ENCODE measurements at places on chromosomes 11 and 22.

DNA sequence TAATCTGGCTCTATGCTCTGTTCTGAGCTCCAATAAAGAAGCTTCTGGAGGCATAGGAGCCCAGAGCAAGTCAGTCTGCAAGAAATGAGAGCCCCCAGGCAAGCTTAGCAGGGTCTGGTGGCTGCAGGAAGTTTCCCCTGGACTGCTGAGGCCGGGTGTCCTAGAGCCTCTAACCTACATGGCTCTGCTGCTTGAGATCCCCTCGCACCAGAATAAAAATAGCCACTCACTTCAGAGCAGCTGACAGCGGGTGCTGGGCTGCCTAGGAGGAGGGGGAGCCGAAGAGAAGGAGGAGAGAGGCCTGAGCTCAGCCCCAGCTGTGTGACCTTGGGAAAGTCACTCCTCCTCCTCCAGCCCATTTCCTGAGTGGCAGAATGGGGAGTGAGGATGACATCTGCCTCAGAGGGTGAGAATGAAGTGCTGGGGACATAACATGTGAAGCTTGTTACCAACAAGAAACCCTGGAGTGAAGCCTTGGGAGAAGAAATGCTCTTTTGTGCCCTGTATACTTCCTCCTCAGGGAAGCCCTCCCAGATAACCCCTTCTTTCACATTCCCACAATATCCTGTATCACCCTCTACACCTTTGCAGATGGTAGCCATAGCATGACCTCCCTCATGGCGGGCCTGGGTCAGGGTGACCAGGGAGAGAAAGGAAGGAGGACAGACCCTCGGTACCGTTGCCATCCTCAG is 3.6 kb upstream of the INPP5J start:
- DNase-seq, result no peak

GRCh38 chr11:113991170-113991569 is 16.3 kb downstream of the HTR3A start:
- DNase-seq, result peak; percentile 67

DNA sequence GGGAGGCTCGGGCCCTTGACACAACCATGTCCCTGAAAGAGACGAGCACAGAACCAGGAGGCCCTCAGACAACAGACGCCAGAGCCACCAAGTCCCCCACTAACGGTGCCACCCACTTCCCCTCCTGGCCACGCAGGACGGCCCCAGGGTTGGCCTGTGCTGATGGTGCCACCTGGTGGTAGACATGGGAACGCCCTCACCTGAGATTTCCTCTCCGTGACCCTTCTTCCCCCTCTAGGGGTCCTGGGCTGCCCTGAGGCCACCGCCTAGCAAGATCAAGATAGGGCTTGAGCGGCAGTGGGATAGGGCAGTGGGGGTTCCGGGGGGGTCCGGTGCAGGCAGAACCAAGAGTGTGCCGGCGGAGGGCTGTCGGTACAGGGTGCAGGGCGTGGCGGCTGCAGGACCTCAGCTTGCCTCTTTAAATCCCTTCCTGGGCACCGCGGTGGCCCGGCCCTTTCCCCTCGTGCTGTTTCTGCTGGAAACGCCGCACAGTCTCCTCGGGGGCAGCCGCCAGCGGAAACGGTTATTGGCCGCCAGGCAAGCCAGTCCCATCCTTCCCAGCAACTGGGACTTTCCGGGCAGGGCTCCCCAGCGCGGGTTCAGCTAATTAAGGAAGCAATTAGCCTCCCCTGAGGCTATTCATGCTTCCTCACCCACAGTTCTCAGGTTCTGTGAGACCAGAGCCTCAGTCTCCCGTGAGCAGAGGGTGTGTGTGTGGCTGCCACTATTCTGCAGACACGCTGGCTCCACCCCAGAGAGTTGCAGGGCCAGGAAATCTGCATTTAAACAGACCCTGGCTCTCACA is 5.5 kb upstream of the NFAM1 start:
- DNase-seq, result peak; percentile 84

- DNase-seq, result no peak
Measured at GRCh38 chr11:61518032-61518795, 9.7 kb downstream of the LRRC10B start.

DNA sequence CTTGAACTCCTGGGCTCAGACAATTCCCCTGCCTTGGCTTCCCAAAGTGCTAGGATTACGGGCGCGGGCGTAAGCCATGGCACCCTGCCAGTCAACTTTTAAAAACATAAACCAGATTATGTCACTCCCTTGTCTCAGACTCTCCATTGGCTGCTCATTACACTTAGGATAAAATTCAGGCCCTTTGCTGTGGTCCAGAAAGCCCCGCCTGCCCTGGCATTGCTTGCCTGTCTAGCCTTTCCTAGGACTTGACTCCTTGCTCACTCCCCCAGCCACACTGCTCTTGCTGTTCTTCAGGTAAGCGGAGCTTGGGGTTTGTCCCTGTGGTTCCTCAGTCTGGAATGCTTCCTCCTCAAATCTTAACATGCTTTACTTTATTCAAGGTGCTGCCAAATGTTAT is 30.5 kb downstream of the DIXDC1 start:
- DNase-seq, result no peak

- no peak for DNase-seq
Measured at GRCh38 chr22:46064966-46065666, 85.2 kb upstream of the PPARA start.

DNA sequence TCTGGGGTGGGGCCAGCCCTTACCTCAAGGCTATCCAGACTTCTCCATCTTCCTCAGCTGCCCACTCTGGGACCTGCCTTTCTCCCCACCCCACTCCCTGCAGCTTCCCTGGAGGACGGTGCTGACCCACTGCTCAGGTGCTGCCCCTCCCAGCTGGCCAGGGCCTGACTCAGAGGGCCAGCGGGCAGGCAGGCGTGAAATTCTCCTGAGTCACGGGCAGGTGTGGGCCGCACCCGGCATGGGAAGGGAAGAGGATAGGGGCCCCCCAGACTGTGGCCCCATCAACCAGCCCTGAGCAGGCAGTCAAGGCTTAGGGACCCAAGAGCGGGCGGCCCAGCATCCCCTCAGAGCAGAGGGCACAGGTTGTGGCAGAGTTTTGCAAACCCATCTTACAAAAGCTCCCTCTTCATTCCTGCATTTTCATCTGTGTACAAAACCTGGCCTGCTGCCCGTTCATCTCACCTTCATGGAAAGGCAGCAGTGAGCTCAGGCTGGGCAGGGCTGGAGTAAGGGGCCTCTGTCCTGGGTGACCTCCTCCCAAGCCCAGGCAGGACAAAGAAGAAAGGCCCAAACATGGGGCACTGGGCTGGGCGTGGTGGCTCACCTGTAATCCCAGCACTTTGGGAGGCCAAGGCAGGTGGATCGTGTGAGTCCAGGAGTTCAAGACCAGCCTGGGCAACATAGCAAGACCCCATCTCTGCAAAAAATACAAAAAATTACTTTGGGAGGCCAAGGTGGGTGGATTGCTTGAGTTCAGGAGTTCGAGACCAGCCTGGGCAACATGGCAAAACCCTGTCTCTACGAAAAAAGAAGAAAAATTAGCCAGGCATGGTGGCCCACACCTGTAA is 6.1 kb downstream of the RHOD start:
- peak; percentile 77 for DNase-seq

DNA sequence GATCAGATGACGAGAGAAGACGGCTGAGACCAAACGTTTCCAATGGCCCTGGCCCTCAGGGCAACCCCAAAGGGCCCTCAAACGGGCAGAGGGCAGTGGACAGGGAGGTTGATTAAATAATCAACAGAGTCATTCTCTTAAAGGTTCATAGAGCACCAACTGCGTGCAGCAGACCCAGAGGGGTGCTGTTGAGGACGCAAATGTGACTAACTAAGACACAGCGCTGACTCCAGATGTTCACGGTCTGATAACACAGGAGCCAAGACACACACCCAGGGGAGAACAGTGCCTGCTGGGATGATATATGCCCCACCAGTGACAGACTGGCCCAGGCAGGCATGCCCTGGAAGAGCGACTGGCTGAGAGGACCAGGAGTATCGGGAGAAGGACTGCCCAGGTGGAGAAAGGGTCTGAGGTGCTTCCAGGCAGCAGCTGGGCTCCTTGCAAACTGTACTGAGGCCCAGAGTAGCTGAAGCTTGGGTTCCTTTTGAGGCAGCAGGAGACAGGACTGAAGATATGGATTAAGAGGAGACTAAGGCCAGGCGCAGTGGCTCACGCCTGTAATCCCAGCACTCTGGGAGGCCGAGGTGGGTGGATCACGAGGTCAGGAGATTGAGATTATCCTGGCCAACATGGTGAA is 7.7 kb downstream of the VWCE start:
- DNase-seq, result no peak

DNA sequence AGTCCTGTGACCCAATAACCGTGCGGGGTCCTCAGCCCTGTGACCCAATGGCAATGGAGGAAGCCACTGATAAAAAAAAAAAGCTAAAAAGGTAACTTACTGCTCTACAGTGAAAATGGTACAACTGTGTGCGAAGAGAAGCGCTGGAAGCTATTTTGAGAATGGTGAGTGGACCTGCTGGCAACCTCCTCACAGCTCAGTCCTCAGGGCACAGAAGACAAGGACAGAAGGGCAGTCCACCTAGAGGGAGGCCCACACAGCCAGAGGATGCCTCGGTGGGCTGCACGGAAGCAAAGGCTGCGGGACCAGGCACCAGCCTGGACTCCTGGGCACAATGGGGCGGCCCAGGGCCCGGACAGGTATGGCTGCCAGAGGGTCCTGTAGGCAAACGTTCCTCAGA is 35.6 kb downstream of the BRD1 start:
- no peak for DNase-seq

- DNase-seq, result no peak
Measured at GRCh38 chr22:44661070-44661469, 40.9 kb upstream of the PRR5 start.

GRCh38 chr11:12245549-12246016 is 131.8 kb upstream of the PARVA start:
- no peak for DNase-seq

DNA sequence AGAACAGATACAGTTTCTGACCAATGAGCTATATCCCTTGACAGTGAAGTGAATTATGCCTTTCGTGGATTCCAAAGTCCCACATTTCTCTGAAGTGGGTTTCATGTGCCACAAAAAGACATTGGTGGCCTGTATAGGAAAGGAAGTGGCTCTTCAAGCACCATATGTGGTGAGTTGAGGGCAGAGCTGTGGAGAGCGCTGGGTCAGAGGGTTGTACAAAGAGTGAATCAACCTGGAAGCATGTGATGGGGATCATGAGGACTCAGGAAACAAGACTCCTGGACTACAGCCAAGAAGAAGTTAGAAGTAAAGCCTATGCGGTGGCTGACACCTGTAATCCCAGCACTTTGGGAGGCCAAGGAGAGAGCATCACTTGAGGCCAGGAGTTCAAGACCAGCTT is 579 bp upstream of the SLC5A4 start:
- no peak for DNase-seq
